ENCODE measurements at places on chromosomes 1 and 21.

DNA sequence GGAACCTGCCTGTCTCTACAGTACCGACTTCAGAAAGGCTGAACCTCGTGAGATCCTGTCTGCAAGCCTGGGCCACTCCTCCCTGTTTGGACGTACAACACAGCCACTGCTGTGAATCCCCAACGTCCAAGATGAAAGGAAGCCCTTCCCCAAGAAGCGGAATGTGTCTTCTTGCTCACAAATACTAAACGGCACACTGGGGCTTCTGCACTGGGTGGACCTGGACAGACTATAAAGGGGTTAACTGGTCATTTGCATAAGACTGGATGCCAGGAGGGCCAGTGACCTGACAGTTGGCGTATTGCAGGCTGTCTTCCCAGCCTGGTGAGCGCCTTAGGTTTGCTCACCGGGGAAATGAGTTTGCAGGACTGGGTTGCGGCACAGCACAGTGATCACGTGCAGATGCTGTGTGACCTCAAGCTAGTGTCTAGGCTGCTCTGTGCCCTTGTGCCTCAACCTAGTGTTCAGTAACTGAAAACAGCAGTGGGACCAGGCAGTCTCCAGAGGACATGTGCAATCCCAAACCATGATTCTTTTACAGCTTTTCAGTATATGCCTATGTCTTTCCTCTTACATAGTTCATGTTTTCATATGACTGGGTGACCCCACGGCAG is 19.5 kb upstream of the AJAP1 start:
- DNase-seq = no peak

DNA sequence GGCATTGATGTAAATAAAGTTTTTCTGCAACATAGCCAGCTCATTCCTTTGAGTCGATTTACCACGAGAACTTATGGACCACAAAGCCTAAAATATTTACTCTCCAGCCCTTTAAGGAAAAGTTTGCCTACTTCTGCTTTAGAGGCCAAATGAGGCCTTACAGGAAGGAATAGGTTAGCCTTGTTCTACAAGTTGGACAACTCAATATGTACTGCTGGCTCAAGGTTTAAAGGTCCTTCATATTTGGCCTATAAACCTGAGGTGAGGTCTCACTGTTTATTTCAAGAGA is 144.5 kb upstream of the DNAH14 start:
- DNase-seq = no peak

DNA sequence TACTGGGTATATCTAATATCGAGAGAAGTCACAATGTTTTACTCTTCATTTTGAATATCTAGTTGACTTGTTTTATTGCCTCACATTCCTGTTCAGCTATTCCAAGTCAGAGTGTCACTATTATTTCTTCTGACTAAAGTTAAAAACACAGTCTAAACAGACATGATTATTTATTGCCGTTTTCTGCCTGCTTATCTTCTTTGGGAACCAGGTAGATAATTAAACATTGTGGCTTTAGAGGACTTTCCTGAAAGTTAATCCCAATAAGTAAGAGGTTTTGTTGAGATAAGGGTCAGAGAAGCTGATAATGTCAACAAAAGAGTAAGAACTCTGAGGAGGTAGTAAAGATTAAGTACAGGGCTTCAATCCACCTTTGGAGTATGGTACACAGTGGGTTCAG is 53.8 kb downstream of the PCNX2 start:
- DNase-seq = no peak

DNA sequence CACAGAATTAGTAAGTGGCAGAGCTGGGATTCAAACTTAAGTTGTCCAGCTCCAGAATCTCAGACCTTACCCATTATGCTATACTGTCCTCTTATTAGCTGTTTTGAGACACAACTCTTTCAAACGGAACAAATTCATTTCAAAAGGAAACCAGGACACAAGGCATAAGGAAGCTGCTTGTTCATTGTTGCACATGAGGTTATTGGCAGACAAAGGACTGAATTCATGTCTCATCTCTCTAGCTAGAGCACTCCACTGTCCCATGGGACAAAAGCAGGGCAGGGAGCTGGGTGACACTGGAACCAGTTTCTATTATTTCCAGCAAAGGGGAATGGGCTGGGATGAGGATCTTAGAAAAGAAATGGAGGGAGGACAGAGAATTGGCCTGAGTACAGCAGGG is 26.4 kb downstream of the CHI3L2 start:
- no peak for DNase-seq

GRCh38 chr1:16174261-16174868 is 18.5 kb upstream of the EPHA2 start:
- DNase-seq = no peak

DNA sequence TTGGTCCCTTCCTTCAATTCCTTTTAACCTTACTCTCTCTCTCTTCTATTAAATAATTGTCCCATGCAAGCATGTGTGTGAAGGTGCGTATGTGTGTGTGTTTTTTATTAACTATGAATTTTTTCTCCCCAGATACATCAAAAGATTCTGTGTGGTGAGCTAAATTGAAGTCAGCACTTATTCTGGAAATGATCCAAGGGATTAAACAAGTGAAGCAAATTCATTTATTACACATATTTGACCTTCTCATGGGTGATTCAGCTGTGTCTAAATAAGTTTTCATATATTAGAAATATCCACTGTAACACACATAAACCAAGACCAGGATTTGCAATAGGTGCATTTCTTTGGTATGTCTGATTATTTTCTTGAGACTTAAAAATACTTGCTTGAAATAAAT is 24.3 kb downstream of the CHODL start:
- no peak for DNase-seq

GRCh38 chr1:12087797-12088314 is 24.8 kb downstream of the TNFRSF8 start:
- no peak for DNase-seq

GRCh38 chr1:193498088-193498655 is 311.8 kb upstream of the B3GALT2 start:
- DNase-seq = no peak

GRCh38 chr1:101175466-101175865 is 61.4 kb upstream of the S1PR1 start:
- DNase-seq = no peak

Data from iPS DF 6.9 (cell line).